ENCODE measurements at places on chromosomes 11 and 22.

GRCh38 chr11:13972043-13972910 is 9.8 kb downstream of the SPON1 start:
- DNase-seq: no peak

DNA sequence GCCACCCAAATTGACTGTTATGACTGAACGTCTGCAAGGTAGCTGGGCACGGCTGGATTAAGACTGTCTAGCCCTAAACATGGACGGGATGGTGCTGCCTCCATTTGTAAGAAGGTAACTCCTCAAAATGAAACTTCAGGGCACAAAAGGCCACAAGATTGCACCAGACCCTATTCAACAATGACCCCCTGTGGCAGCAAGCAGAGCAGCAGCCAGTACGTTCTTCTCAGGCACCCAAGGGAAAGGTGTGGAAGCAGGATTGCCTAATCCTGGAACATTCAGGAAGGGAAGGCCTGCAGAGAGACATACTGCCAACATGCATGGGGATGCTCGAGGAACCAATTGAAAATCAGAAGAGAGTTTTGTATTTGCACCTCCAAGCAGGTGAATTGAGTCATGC is 4.5 kb upstream of the TBX10 start:
- DNase-seq: no peak

- peak; percentile 26 for DNase-seq
Observed at GRCh38 chr11:115528225-115528624, 24.0 kb upstream of the CADM1 start.

DNA sequence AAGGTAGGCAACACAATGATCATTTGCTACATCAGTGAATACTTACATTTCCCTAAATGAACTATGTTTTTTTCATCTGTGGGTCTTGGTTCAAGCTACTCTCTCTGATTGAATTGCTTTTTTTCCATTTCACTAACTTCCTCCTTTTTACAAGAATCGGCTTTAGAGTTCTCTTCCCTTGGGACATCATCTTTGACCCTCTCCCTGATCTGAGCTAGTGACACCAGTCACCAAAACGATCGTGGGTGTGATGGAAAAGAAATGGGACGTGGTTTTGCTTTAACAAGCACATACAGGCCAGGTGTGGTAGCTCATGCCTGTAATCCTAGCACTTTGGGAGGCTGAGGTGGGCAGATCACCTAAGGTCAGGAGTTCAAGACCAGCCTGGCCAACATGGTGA is 129.9 kb downstream of the WT1 start:
- DNase-seq: no peak

GRCh38 chr11:102891736-102892135 is 17.0 kb upstream of the MMP12 start:
- DNase-seq: peak; percentile 53

- peak; percentile 58 for DNase-seq
Observed at GRCh38 chr22:40036591-40037225, 42.0 kb downstream of the FAM83F start.

DNA sequence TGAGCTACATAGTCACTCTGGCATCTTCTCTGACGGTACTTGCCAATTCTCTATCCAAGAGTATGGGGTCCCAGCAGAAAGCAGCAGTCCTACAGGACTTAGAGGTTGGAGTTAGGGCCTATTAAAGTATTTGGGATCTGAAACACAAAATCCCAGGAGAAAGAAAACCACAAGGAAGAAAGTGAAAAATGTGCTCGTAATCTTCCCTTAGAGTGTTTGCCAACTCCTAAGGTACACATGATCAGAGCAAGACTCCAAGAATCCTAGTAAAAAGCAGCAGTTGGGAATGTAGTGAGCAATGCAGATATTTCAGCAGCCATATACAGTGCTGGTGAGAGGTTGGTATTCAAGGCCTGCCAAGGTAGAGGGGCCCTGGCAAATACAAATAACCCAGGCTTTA is 71.6 kb downstream of the EXT2 start:
- DNase-seq: peak; percentile 46

DNA sequence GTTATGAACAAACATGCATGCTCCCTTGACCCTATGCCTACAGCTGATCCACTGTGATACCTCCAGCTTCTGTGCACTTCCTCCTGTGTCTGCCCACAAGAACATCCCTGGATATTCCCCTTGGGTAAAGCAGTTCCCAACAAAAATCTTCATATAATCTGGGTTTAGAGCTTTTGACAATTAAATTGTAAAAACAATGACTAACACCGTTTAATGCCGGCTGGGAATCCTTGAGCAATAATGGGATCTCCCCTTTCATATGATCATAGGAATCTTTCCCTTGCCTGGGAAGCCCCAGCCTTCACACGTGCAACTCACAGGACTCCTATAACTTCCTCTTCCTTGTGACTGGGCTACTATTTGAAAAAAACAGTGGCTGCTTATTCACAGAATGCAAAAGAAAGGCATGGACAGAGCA is 6.3 kb upstream of the ZC3H12C start:
- DNase-seq: peak; percentile 67

GRCh38 chr22:37298748-37299495 is 16.6 kb downstream of the CYTH4 start:
- no peak for DNase-seq

DNA sequence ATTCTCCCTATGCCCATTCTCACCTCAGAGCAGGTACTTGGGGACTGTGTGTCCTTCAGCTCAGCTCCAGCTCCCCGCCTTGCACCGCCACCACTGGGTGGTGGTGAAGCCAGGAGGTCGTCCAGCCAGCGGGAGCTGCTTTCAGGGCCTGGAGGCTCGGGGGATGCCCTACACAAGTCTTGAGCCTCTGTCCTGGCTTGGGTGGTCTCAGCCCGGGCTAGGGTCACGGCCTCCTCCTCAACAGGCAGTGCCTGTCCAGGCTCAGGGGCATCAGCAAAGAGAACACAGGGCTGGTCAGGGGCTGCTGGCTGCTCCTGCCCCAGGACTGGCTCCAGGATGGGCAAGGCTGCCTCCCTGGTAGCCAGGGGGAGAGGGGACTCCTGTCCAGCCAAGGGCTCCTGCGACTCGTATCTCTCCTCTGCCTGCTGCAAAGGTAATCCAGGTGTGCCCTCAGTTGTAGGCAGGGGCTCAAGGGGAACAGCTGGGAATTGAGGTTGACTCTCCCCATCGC is 12.2 kb downstream of the TNKS1BP1 start:
- DNase-seq: no peak

GRCh38 chr22:49278340-49278739 is 549.3 kb downstream of the BRD1 start:
- no peak for DNase-seq

DNA sequence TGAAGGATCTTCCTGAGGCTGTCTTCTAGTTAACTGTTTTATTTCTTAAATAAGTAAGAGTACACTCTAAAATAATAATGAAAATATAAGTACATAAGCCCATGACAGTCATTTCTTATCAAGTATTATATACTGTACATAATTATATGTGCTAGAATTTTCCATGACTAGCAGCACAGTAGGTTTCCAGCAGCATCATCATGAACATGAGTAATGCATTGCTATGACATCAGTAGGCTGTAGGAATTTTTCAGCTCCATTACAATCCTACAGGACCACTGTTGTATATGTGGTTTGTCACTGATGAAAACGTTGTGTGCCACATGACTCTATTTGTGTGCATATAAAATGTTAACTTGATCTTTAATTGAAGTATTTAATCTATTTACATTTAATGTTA is 22.0 kb downstream of the ZNF202 start:
- DNase-seq: peak; percentile 58

- no peak for DNase-seq
Observed at GRCh38 chr11:78291503-78292108, 102.9 kb downstream of the USP35 start.

DNA sequence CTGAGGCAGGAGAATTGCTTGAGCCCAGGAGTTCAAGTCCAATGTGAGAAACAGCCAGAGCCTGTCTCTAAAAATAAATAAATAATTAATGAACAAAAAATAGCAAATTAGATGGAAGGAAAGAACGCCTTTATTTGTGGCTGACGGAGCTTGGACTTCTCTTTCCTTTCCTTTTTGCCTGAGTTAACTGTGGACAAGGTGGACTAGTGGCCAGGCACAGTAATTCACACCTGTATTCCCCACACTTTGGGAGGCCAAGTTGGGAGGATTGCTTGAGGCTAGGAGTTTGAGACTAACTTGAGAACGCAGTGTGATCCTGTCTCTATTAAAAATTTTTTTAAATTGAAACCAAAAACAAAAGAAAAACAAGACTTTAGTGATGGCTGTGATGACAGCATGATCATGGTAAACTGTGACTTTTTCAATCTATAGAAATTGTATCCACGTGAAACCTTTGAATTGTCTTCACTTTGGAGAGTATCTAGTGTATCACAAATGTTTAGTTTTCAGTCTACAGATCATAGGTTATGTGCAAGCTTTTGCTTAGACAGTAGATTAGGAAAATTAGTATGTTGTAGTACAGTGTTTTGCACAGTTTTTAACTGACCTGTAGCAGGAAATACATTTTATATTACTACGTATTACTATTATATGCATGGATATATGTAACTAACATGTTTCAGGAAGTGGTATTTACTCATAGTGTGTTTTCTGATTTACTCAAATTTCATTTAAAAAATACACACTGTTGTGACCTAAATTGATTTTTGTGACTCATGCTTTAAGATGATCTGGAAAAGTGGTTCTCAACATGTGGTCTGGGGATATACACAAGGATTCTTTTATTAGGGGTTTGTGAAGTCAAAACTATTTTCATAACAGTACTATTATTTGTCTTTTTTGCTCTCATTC is 42.1 kb downstream of the KDM2A start:
- DNase-seq: peak; percentile 46

GRCh38 chr11:62543680-62544444 is 2.7 kb downstream of the AHNAK start:
- peak; percentile 11 for DNase-seq

- no peak for DNase-seq
Observed at GRCh38 chr11:35234460-35235156, 95.6 kb downstream of the CD44 start.

GRCh38 chr22:49929211-49929979 is 11.0 kb downstream of the CRELD2 start:
- DNase-seq: peak; percentile 26

Data from fibroblast of skin of right biceps (primary cell).